ENCODE measurements at places on chromosomes 1 and 21.

- DNase-seq, result no peak
Measured at GRCh38 chr21:42680429-42680828, 27.0 kb downstream of the PDE9A start.

DNA sequence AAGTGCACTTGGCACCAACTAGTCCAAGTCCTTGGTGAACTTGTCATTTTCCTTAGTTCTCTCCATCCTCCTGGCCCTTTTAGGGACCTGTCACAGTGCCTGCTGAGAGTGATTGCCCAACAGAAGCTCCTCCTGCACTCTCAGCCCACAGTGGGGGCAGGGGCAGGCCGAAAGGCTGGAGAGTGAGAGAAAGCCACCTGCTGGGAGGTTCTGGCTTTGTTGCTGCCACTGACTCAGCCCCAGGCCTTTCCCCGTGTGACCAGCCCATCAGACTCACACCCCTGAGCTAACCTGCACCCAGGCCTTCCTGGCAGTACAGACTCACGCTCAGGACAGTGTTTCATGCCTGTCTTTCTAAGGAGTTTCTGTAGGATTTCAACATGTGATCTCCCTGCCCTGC lies 17.1 kb upstream of the PROK1 start:
- DNase-seq, result no peak

DNA sequence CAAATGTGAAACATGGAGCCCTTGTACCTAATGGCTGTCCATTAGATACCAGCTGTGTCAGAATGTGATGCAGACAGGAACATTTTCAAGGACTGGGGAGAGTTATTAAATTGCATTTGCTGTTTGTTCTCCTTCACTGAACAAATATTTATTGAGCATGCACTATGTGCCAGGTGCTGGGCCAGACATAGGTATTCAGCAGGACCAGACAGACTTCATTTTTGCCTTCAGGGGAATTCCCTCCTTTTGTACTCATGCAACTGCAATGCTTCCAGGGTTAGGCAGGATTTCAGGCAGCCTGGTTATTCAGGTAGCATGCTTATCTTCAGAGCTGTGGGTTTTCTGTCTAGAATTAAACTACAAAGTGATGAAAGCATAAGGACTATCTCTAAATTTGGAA lies 64.2 kb upstream of the SMYD2 start:
- DNase-seq, result no peak

- DNase-seq, result no peak
Measured at GRCh38 chr1:208979776-208980175, 603.7 kb upstream of the CAMK1G start.

DNA sequence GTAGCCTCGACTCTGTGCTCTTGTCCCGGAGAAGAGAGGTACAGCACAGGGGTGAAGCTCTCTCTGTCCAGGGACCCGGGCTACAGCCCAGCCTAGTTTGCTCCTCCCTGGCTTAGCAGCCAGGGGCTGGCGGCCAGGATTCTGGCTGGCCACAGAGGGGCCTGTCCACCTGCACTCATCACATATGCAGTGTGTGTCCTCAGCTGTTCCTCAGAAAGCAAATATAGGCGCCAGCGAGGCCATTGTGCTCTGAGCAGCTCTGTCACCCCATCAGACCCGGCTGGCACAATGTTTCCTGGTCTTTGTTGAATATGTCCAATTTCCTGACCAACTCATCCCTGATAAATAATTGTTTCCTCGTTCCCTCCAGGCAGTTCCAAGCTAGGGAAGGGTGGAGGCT lies 28.5 kb downstream of the KCND3 start:
- DNase-seq, result no peak

DNA sequence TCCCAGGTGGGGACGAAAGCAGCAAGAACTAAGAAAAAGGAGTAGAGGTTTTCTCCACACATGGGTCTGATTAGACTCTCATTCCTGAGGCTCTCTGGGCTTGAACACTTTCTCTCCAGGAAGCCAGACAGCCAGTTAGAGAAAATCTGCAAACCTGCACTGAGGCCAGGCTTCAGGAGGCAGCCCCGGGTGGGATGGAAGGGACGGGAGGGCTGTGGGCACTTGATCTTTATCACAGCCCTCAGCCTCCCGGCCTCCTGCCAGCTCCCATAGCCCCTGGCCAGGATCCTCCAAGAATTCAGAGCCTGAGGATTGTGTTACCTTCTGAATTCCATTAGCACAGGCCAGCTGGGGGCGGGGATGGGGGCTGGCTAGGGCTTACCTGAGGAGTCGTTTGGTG lies 40.1 kb downstream of the SERTAD4 start:
- DNase-seq, result no peak

DNA sequence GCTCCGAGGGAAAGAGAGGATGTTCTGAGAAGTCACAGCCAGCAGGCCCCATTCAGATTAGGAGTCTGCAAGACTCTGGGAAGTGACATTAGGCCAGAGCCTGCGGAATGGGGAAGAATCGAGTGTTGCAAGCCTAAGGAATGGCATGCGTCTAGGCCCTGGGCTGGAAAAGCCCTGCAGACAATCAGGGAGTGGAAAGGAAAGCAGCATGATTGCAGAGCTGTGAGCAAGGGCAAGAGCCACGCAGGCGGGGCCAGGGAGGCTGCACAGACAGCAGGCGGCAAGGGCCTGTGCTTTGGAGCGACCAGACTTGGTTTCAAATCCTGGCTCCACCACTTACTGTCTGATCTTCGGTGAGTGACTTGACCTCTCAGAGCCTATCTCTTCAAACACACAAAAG lies 118.2 kb downstream of the RRAGC start:
- no peak for DNase-seq

GRCh38 chr1:217620814-217621213 lies 10.1 kb downstream of the GPATCH2 start:
- DNase-seq, result no peak

- DNase-seq, result no peak
Measured at GRCh38 chr1:212504171-212504803, 71.6 kb downstream of the NENF start.

- DNase-seq, result peak; percentile 17
Measured at GRCh38 chr21:26169611-26170470, 729 bp downstream of the APP start.

DNA sequence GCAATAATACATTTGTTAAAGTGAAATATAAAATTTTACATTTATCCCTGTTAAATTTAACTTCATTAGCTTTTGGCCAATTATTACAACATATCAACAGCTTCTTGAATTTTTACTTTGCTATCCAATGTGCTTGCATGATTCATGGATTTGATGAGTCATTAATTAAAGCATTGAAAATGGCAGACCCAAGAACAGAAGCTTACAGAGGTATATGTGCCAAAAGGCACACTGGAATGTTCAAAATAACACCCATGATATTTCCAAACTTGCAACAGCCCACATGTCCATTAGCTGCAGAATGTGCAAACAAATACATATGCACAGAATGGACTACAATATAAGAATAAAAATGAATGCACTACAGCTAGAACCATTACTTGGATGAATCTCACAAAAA lies 76.4 kb upstream of the MAN1A2 start:
- DNase-seq, result no peak

DNA sequence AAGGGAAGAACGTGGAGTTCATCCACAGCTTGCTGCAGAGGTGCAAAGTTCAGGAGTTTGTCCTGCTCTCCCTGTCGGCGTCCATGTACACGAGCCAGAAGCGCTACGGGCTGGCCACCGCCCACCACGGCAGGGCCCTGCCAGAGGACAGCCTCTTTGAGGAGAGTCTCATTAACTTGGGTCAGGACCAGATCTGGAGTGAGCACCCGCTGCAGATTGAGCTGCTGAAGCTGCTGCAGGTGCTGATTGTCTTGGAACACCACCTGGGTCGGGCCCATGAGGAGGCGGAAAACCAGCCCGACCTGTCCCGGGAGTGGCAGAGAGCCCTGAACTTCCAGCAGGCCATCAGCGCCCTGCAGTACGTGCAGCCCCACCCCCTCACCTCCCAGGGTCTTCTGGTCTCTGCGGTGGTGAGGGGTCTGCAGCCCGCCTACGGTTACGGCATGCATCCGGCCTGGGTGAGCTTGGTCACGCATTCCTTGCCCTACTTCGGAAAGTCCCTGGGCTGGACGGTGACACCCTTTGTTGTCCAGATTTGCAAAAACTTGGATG lies 73.8 kb upstream of the MORC3 start:
- DNase-seq, result no peak

- DNase-seq, result no peak
Measured at GRCh38 chr1:159218649-159219636, 14.3 kb downstream of the ACKR1 start.

DNA sequence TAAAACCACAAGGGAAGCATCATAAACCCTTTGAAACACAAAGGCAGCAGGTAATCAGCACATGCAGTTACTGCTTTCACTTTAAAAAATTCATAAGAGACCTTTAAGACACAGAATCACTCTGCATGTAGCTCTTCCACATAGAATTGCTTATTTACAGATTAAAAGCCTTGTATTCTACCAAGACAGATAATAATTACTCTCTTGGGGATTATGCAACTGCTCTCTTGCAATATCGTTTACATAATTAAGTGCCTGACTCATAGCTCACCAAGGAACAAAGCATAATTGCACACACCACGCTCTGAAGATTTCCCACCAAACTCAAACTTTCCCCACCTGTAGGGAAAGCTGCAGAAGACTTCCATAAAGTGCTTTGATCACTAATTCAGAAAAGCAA lies 87.9 kb downstream of the VAV3 start:
- DNase-seq, result no peak

- no peak for DNase-seq
Measured at GRCh38 chr1:100415498-100415778, 63.1 kb downstream of the CDC14A start.

DNA sequence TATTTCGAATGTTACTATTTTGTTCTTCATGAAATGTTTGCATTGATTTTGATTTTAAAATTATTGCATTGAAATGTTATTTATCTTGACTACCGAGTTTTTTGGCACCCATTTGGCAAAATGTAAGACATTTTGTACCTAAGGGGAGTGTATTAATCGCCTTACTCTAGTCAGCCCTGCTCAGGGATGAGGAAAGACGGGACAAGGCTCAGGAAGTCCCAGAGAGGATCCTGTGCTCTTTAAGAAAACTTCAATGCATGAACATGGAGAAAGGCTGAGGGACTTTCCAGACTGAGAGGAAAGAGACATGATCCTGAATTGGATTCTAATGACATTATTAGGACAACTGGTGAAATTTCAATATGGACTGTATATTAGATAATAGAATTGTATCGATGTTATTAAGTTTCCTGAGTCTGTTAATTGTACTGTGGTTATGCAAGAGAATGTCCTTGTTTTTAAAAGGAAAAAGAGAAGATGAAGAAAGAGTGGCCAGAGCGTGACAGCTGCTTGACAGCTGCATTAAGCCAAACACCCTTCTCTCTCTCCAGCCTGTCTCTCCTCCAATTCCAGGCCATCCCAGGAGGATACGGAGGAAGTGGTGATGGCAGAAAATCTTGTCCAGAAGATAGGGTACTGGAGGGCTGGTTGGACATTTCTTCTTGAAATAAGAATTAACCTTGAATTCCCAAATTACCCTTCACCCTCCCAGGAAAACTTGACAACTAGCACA lies 66.0 kb downstream of the PLEKHA6 start:
- DNase-seq, result no peak

DNA sequence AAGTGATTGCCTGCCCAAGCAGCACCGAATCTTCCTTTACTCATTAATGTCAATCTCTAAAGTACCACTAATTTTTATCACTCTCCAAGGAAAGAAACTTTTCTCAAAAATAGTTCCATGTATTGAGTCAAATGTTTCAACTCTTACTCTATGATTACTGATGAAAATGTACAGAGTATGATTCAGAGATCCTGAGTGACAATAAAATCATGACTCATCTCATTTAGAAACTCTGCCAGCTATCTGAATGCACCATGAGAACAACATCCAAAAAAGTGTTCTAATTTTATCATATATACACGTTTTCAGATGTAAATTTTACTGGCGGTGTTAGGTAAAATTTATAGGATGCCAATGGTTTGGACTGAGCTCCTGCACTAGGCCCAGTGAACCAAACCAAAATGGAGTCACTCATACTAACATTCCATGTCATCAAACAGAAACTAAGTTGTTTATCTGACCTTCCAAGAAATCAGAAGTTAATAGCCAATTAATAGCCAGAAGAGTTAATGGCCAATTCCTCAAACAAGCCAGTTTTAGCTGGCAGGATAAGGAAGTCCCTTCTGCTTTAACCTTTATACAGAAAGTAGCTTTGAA lies 22.6 kb downstream of the PLPPR5 start:
- DNase-seq, result no peak

DNA sequence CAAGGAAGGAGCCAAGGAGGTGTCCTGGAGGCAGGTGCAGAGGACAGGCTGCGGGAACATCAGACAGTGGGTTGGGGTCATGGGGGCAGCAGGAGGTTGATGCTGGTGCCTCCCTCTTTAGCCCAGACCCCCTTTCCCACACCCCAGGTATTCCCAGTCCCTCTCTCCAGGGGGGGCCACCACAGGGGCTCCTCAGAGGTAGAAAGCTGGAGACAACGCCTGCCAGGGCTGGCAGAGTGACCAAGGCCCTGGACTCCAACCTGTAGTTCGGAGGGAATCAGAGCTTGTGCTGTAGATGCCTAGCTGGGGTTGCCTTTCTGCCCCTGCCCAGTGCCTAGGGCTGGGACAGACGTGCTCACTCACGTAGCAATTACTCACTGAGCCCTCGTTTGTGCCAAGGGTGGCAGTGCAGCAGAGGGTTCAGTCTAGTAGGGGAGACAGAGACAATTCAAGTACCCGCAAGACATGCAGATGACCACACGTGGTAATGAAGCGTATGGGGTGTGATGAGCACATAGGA lies 148.2 kb downstream of the PTPRU start:
- no peak for DNase-seq

DNA sequence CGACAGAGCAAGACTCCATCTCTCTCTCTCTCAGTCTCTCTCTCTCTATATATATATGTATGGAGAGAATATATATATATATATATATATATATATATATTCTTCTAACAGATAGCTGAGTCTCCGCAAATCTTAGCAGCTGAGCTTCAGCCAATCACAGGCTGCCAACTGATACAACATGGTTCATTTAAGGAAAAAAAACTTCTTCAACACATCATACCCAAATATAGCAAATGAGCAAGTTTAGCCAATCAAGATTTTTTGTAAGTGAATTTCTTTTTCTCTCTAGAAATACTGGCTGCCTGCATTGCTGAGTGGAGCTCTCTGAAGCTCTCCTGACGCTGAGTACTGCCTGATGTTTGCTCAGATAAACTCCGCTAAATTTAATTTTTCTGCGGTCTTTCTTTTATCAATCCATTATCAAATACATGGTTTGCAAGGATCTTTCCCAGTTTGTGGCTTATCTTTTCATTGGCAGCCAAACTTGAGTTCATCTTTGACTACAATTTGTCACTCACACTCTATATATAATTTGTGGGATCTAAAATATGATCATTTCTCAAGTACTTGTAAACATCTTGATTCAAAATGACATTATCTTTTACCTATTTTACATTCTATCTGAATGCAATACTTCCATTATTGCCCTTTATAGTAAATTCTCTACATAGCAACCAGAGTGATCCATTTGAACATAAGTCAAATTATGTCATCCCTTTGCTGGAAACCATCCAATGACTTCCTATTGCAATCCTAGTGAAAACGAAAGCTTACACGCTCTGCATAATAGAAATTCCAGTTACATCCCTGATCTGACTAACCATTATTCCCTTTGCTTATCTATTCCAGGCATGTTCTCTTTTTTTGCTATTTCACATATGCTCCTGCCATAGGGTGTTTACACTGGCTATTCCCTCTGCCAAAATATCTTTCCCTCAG lies 2131.7 kb downstream of the MRPL39 start:
- DNase-seq, result no peak
